ENCODE measurements at places on chromosomes 16 and 17.

- DNase-seq = no peak
Observed at GRCh38 chr16:12794486-12795387, 8.9 kb downstream of the CPPED1 start.

DNA sequence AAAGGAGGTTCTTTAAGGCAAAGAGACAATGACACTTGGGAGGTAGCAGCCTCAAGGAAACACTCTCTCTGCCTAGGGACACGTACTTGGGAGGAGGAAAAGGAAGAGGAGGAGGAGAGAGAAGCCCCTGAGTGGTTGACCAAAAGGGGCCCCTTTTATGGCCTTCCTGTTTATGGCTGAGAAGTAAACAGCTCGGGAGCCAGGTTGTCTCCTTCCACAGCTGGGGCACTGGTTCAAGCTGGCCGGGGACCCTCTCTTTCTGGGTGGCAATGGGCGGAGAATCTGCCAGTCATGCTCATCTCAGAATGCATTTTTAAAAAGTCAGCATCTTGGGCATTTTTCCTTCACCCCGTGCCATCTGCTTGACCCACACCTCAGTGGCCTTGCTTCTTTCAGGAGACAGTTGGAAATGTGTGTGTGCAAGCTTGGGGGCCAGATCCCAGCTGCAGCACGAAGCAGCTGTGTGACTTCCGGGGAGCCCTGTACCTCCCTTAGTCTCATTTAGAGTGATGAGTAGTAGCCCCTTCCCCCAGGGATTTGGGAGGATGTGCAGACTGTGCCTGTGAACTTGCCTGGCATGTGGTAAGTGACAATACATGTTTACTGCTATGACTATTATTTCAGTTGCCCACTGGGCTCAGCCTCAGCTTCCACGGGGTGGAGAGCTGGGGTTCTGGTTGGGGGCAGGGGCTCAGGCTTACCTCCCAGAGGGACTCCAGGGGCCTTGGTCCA, 33.8 kb upstream of the SALL1 start:
- DNase-seq = no peak

GRCh38 chr17:45404870-45405249, 27.8 kb downstream of the ARHGAP27 start:
- no peak for DNase-seq

- DNase-seq = no peak
Observed at GRCh38 chr16:67987460-67988160, 7.3 kb upstream of the DPEP3 start.

GRCh38 chr16:27480761-27481160, 69.0 kb downstream of the GTF3C1 start:
- DNase-seq = no peak

DNA sequence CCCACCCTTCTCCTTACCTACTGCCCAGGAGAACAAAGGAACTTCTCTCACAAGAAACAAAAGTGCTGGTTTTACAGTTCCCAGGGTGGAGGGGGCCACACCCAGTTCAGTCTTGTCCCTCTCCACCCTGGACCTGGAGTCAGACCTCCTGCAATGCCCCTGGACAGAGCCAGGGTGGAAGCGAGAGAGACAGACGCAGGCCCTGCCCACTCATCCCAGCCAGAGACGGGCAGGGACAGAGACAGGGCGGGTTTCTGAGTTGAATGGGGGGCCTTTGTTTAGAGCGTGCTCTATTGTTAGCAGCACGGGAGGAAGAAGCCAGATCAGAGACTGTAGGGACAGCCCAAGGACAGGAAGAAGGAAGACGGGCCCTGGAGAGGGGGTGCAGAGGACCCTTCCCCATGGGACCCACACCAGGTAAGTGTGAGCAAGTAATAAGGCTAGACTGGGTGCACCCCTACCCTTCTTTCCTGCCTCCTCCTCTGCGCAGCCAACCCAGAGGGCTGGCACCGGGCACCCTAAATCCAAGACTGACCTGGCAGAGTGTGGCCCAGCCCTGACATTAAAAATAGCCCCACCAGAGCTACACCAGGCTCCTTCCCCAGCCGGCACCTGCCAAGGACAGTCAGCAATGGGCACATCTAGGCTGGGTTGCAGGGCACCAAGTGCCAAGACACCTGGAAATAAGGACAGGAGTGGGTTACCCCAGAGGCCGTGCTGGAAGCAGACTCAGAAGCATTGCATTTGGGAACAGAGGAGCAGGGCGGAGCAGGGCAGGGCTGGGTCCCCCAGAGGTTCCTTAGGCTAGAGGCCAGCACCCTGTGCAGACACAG, 10.9 kb downstream of the JUP start:
- no peak for DNase-seq

GRCh38 chr17:7026471-7027115, 3.7 kb downstream of the BCL6B start:
- no peak for DNase-seq

DNA sequence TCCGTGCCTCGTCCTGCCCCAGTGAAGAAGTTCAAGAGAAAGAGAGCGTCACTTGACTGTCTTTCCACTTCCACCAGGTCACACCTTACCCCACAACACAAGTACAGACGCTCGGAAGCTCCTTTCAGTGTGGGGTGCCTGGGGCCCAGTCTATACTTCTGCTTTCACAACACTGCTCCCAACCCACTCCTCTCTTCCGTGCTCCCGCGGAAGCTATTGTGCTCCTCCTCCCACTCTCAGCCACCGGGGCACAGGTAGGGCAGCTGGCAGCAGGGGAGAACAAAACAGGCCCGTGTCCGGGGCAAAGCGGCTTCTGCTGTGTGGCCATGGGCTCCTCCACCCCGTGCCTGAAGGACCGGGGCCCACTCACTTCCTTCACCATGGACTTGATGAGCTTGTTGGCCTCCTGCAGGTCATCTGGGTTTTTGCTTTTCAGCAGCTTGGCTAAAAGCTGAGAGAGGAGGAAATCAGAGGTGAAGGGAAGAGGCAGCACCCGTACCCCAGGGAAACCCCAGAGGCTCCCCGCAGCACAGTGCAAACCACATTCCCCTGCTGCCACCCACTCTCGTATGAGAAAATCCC, 18.9 kb downstream of the GGA3 start:
- DNase-seq = no peak

DNA sequence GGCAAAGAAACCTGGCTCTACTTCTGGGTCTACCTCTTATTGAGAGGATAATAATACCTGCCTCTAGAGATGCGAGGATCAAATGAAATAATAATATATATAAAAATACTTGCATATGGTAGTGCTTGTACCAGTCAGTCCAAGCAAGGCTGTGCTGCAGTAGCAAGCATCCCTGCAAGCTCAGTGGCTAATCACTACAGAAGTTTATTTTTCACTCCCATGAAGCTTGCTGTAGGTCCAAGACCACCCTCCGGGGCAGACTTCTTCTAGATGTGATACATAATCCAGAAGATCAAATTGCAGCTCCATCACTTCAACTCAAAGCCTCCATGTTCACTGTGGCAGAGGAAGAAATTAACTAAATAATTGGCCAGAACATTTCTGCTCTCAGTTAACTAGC, 48.9 kb upstream of the NKD1 start:
- DNase-seq = no peak

DNA sequence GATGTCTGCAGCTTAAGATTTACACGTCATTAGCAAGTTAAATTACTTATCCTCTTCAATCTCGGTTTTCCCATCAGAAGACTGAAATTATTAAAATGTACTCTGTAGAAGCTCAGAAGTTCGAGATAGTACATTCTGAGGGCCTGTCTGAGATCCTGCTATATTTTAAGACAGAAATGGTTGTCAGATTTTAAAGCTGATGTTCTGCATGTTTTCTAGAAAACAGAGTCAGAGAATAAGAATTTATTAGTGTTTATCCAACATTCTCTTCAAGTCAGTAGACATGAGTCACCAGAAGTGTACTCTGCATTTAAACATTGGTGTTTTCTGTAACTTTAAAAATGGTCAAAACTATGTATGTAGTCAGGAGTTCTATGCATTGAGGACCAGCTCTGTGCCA, 155.2 kb upstream of the MYOCD start:
- DNase-seq = no peak

- no peak for DNase-seq
Observed at GRCh38 chr16:7218936-7219335, 113.7 kb upstream of the RBFOX1 start.

GRCh38 chr17:50681263-50682200, 26.2 kb downstream of the ANKRD40 start:
- DNase-seq = no peak

DNA sequence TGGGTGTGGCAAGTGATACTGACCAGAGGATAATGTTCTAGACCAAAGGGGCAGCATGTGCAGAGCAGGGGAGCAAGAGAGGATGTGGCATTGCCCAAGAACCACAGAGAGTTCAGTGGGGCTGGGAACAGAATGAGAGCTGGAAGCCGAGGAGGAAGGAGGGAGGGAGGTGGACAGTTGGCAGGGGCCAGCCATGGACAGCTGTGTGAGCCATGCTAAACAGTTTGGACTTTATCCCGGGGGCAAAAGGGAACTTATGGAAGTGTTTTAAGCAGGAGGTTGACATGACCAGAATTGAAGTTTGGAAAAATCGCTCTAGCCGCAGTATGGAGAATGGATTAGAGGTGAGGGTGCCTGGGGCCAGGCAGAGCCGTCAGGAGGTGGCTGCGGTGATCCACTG, 29.4 kb upstream of the TMEM132E start:
- DNase-seq = no peak

DNA sequence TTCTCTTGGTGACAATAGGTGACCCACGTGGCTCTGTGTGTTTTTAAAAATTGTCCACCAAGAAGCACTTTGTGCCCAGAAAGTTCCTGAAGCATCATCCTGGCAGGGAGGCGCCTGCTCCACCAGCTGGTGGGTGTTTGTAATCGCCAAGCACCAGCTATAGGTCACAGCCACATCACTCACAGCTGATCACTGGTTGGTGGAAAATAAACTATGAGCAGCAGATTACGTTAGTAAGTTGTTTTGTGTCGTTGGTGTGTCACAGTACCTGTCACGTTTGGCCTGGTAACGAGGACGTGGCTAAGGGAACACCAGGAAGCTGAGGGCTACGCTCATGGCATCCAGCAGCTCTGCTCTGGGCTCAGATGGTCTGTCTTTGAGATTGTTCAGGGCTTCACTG, 10.1 kb downstream of the MRM3 start:
- DNase-seq = no peak

DNA sequence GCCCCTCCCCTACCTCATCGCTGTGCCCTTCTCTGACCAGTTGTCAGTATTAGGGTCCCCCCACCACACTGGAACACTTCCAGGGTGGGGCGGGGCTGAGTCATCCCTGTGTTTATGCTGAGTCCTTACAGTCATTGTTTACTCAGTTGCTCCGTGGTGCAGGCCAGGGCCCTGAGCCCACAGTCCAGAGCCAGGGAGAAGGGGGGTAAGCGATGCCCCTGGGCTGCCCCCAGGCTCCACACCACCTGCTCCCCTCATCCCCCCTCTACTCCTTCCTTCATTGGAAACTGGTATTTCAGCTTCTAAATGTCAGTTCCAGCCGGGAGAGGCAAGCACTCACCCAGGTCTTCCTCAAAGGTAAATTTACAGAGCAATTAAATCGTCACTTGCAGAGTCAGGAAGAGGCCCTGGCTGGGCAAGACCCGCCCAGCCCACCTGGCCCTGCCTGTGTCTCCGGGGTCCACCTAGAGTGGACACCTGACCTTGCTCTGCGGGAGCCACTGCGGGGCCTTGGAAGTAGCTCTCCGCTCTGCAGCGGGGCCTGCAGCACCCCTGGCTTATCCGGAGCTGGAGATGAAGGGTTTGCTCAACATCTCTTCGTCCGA, 4.8 kb downstream of the ATP2A3 start:
- no peak for DNase-seq

GRCh38 chr17:42329025-42329976, 41.0 kb downstream of the STAT5A start:
- no peak for DNase-seq

DNA sequence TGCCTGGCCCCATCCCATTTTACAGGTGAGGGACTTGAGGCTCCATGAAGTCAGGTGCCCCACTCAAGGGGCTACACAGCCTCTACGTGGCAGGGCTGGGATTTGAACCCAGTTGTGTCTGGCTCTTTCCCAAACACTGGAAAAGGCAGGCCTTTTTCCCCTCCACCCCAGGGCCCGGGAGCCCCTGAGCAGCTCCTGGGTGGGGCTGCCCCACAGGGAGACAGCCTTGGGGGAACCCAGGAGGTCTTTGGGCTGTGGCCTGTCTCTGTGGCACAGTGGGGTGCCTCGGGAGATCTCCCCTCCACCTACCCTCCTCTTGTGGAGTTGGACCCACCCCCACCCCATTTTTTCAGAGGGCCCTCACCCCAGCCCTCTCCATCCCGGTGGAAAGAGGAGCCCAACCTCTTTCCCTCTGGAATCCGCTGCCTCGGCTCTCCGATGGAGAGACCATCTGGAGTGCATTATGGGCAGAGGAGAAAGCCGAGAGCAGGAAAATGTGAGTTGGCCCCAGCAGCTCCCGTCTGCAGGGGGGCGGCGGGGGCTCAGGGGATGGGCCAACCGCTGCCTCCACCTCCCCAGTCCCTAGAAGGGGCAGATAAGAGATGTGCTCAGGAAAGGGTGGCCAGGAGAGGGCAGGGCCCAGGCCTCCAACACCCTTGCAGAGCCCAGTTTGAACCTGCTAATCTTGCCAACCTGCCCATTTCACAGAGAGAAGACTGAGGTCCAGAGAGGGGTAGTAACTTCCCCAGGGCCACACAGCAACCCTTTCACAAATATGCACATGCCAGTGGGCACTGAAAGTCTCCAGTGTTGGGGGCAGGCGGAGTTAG, 15.4 kb upstream of the TMEM92 start:
- DNase-seq = no peak

GRCh38 chr17:78255029-78255656, 23.7 kb downstream of the TMEM235 start:
- no peak for DNase-seq

DNA sequence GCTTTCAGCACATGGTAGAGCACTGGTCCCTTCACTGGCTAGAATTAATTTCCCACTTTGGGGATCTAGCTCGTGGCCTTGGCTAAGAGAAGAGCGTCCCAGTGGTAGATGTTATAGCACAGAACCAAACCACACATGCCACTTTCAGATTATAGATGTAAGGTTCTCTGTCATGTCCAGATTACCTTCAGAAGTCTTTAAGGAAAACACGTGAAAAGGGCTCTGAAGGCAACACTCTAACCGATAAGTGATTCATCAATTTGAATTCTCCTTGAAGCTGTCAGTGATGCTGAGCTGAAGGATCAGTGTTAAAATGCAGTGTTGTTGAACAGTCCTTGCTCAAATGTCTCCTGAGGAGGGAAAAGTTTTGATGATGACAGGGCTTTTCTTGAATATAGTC, 43.5 kb upstream of the VPS4A start:
- no peak for DNase-seq

- no peak for DNase-seq
Observed at GRCh38 chr16:89094252-89094879, 714 bp downstream of the ACSF3 start.

- no peak for DNase-seq
Observed at GRCh38 chr17:66549311-66549704, 246.9 kb downstream of the PRKCA start.

Data from left forelimb (tissue), 1 donor.